ENCODE measurements at places on chromosomes 4 and X.

DNA sequence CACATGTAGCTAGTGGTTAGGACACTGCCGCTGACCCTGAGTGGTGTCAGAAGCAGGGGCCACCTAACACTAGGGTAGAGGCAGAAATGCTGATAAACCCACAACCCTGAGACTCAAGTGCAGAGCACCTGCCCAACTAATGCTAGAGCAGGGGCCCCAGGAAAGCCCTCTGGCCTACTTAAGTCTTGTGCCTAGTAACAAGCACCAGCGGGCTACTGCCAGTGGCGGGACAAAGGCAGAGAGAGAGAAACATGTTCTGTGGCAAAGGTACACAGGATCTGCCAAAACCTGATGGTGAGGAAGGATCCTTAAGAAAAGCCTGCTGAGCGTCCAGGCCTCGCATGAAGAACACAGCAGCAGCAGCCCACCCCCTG is 172.4 kb downstream of the PRDM5 start:
- DNase-seq = no peak

DNA sequence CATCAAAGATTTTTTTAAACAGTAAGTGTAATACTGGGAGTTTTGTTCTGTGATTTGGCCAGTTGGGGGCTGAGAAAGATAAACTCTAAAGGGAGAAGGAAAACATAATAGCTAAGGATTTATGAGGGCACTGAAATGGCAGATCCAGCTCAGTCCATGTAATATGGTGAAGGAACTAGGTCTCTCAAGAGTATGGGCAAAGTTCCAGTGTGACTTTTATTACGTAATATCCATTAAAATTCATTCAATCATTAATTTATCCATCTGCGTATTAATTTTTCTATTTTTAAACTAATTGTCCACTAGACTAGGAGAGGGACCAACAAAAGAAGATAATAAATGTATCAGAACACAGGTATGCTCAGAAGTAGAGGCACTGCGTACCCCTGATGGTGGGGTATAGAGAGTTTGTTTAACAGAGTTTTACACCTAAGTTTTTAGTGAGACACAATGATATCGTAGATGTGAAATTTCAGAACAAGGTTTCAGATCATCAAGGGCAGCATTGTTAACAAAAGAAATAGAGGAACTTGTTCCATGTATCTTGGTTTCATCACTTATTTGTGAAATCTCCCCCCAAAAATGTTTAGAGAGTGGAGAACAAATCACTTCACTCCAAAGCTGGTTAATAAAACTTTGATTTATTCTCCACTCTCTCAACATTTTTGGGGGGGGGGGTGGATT is 351.1 kb downstream of the GRXCR1 start:
- no peak for DNase-seq

DNA sequence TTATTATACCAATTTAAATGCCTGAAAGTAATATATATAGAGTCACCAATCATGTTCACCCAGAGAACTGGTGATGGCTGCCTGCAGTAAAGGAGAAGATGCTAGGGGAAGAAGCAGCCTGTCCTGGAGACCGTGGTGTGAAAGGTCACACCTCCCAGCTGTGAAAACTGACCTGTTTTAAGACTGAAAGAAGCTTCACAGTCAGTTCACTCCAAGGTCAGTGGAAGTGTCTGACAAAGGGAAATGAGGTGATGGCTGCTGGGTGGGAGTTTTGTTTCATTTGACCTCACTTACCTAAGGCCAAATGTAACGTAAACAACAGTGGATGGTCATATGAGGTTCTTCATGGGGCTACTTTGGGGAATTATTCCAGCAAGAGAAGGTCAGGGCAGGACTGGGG is 352.1 kb upstream of the GATB start:
- DNase-seq = no peak

DNA sequence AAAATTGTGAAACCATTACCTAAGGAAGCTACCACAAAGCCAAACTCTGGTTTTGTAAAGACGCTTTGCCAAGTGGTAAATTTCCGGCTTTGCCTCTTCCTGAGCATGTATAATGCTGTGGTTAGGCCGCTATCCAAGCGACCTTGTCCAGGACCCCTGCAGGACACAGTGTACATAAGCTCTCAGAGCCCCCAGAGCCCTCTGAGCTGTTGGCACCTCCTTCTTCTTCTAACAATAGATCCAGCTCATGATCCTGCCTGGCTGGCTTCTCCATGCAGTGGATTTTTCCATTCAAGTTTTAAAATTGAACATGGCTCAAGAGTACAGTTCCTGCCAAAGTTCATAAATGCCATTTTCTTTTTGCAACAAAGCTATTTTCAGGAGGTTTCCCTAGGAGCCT is 326.7 kb downstream of the MAPK10 start:
- peak; percentile 11 for DNase-seq

- no peak for DNase-seq
These were observed 15.7 kb upstream of the MAGEA10 start for GRCh38 chrX:152154050-152154449.

GRCh38 chrX:101427954-101428353 is 19.9 kb downstream of the HNRNPH2 start:
- DNase-seq = no peak

GRCh38 chrX:143017272-143017671 is 8.5 kb upstream of the SPANXN4 start:
- DNase-seq = no peak

DNA sequence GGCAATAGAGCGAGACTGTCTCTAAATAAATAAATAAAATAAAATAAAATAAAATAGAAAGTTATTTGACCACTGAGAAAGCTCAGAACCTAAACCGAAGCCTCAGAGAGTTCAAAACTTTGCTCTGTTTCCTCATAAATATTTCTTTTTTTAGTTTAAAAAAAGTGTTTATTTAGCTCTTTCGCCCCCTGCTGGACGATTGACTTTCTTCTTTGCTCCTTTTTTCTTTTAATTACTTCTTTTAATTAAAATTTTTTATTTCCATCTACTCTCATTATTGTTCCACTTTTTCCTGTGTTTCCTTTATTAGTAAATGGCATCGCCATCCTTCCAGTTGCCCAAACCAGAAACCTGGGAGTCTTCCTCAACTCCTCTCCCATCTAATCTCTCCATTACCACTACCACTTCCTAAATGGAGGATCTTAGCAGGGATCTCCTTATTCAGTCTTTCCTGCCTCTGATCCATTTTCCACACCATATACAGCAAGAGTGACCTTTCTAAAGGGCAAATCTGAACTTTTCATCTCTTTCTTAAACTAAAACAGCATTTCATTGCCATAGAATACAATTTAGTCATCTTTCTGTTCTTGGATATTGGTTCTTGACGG is 728 bp upstream of the IL13RA2 start:
- no peak for DNase-seq

GRCh38 chr4:147570616-147571015 is 46.6 kb upstream of the TMEM184C start:
- DNase-seq = no peak

DNA sequence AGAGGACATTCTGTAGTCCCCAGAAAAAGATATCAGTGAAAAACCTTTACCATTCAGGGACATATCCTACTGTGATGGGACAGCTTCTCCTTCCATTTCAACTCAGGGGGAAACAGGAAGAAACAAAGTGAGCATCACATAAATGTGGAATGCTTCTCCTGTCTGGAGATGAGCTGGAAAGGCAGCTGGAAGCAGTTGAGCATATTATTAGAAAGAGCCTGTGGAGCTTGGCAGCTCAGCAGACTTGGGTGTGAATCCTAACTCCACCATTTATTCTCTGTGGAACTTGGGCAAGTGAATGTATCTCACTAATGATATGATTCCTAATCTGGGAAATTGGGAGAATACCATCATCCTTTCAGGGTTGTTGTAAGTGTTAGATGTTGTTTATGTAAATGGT is 232.1 kb upstream of the F9 start:
- no peak for DNase-seq

GRCh38 chr4:31126881-31127398 is 406.8 kb downstream of the PCDH7 start:
- DNase-seq = no peak

DNA sequence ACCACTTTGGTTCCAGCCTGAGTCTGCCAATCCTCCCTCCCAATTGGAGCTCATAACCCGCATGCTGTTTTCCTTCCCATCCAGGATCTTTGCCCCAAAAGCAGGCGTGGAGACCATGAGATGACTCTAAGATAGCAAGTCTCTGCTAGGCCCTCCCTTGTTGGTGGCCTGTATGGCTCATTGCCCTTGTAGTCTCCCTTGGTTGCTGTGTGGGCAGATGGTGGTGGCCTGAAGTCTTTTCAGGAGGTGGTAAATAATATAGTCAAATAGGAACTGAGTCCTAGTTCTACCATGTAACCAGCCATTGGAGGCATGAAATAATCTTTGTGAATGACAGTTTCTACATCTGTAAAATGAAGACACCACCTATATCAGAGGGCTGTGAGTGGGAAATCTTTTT is 1.2 kb downstream of the ATP6AP1 start:
- DNase-seq = no peak

DNA sequence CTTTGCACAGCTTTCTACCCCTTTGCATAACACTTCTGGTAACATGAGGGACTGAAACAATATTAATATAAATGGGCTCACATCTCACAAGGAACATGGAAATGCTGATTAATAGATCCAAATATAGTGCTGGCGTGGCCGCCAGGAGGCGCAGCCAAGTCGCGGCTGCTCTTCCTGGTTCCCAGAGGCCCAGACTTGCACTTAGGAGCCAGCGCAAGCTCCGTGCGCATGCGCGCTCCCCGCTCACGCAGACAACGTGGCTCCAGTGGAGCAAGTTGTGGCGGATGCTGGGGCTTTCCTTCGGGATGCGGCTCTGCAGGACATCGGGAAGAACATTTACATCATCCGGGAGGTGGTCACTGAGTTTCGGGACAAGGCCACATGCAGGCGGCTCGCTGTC is 318.3 kb upstream of the SLC7A11 start:
- no peak for DNase-seq

- no peak for DNase-seq
These were observed 1070.6 kb downstream of the STPG2 start for GRCh38 chr4:97072666-97073065.

- no peak for DNase-seq
These were observed 95.2 kb downstream of the SYNPO2 start for GRCh38 chr4:118983831-118984230.

DNA sequence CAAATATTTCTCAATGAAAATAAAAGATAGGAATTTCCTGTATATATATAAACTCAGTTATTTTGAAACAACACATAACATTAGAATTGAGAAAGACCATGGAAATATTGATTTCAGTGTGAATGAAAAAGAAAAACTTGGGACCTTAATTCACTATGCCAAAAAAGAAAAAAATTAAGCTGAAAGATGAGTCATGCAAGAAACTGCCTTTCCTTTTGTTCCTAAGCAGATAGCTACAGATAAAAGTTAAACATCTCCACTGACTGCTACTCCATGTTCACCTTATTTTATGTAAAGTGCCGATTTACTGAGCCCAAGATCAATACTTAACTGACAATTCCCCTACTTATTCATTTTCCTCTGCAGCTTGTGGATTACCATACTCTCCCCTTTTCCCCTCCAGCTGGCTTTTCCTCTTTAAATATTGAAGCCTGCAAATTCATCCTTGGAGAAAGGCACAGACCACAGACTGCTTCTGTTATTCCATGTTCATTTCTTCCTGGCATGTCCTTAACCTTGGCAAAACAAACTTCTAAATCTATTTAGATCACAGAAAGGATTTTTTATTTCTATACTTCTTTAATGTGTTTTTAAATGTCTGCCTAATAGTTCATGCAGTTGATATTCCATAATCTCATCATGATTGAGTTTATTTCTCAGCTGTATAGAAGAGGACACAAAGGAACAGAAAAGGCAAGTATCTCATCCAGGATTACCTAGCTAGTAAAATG is 40.5 kb upstream of the YTHDC1 start:
- no peak for DNase-seq

- no peak for DNase-seq
These were observed 50.0 kb downstream of the SLC7A11 start for GRCh38 chr4:138192113-138192512.

DNA sequence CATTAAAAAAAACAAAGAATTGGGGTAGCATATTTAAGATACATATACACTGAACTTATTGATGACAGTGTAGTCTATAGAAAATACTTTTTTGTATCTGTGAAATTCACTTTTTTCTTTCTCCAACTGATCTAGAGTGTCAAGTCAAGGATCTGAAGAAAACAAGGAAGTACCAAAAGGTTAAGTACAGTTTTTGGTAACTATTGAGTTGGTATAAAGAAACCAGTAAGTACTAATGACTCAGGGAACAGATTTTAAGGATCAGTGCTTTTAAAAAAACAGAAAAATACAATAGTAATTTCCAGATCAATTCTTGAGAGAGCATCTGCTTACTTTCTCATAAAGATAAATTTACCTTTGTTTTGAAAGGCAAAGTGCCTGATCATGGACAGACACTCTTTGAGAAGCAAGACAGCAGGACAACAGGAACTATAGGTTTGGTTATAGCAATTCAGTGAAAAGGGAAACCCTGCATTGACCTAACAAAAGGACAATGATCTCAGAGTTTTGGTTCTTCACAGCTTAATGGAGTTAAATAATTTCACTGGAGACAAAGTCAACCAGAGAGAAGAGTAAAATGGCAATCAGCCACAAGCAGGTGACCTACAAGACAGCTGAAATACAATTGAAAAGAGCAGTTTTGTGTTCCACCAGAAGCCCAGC is 23.4 kb downstream of the TRMT10A start:
- DNase-seq = no peak

GRCh38 chrX:96440941-96441340 is 243.7 kb upstream of the DIAPH2 start:
- no peak for DNase-seq

GRCh38 chrX:101171883-101172400 is 47.6 kb upstream of the DRP2 start:
- DNase-seq = no peak

- no peak for DNase-seq
These were observed 195.4 kb downstream of the SOWAHB start for GRCh38 chr4:76702440-76703122.

DNA sequence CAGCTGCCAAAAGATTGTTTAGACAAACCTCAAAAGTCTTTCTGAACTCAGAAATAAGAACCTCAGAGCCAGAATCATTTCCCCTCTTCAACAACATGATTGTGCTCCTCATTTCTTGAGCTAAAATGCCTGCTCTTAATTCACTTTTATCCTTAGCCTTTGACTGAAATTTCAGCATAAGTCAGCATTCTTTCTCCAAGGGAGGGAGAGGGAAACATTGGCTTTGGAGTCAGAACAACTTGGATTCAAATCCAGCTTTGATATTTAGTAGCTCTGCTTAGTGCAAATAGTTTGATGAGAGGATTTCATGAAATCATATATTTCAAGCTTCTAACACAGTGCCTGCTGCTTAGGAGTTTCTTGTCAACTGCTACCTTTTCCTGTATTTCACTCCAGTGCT is 484.6 kb upstream of the INTU start:
- no peak for DNase-seq

GRCh38 chr4:33975995-33976394 is 2268.3 kb downstream of the ARAP2 start:
- no peak for DNase-seq

DNA sequence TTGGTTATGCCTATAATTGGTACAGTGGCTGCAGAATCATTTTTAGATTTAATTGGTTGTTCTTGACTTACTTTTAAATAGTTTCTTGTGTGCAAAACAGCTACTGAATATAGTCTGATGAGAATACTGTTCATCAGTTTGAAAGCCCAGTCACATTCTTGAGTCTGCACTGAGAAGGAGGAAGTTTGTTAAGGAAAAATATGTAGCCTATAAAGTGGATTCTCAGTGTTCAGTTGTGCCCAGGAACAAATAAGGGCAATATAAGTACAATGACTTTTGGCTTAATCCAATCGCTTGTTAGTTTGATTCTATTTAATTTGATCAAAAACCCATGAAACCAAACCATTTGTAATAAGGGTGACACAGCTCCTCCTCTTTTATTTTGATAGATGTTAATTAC is 32.8 kb upstream of the GEMIN8 start:
- no peak for DNase-seq
